ENCODE measurements at places on chromosomes 6 and 20.

- no peak for DNase-seq
These were observed 39.4 kb downstream of the ITCH start for GRCh38 chr20:34402461-34402860.

GRCh38 chr6:34792605-34793500, 970 bp downstream of the BLTP3A start:
- no peak for DNase-seq

GRCh38 chr6:78523622-78524021, 343.7 kb upstream of the IRAK1BP1 start:
- no peak for DNase-seq

- DNase-seq = no peak
These were observed 57.7 kb downstream of the NFATC2 start for GRCh38 chr20:51484831-51485230.

GRCh38 chr20:35446356-35447078, 8.5 kb upstream of the GDF5 start:
- no peak for DNase-seq

GRCh38 chr6:46015119-46015968, at the start of gene CLIC5:
CLIC5 (minus strand) TSS chr6:46015860; CDS start chr6:46015542, 318 bp downstream.
- no peak for DNase-seq

DNA sequence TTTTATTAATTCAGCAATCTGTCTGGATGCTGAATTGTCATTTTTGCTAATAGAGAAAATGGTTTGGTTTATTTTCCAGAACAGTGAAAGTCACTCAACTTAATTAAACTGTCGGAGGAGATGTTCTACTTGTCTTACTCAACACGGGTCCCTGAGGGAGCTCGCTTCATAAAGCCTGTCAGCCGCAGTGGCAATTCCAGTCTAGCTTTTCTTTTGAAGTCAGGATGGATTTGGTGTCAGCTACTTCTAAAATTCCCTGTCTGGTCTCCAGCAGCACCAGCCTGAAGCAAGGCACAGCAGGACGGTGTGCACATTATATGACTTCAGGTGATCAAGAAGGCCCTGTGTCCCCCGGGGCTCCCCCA, 261.5 kb downstream of the SLC24A3 start:
- no peak for DNase-seq
